ENCODE measurements at places on chromosomes 16 and 17.

- no peak for DNase-seq
Measured at GRCh38 chr16:77668201-77668600, 54.1 kb upstream of the NUDT7 start.

DNA sequence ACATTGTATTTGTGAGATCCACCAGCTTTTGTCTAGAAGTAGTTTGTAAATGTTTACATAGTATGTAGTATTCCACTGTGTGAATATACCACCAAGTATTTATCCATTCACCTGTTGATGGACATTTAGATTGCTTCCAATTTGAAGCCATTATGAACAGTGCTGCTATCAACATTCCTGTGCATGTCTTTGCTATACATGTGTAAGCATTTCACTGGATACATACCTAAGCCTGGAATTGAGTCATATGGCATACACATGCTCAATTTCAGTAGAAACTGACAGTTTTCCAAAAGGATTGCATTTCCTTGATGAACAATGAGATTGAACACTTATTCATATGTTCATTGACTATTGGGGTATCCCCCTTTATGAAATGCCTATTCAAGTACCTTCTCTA lies 540.6 kb upstream of the SOX9 start:
- no peak for DNase-seq

- DNase-seq = no peak
Measured at GRCh38 chr17:73538445-73538844, 105.8 kb downstream of the SDK2 start.

- peak; percentile 71 for DNase-seq
Measured at GRCh38 chr17:7862692-7863437, 5.1 kb downstream of the CYB5D1 start.

DNA sequence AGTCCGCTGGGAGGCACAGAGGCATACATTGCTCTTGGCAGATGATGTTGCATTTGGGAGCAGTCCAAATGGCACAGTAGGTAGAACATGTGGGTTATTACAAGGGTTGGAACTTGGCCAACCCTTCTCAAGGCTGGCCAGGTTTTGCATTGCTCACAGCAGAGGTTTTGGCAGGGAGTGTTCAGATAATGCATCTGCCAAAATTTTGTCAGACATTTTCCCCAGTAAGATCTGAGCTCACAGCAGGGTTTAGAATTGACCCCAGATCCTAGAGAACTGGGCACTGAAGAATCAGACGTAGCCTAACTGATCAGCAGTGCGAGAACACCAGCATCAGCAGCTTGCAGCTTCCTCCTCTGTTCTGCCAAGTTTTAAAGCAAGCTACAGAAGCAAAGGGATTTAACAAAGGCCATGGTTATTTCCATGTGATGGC lies 468.8 kb upstream of the KIF2B start:
- no peak for DNase-seq
